ENCODE measurements at places on chromosomes 5 and 9. TPM values are rescaled to one million over a fixed set of nuclear protein-coding genes. Genes with fewer than 3 reads are reported as not detected.

- no peak for DNase-seq
These were observed 52.8 kb upstream of the XPA start for GRCh38 chr9:97749928-97750327.

DNA sequence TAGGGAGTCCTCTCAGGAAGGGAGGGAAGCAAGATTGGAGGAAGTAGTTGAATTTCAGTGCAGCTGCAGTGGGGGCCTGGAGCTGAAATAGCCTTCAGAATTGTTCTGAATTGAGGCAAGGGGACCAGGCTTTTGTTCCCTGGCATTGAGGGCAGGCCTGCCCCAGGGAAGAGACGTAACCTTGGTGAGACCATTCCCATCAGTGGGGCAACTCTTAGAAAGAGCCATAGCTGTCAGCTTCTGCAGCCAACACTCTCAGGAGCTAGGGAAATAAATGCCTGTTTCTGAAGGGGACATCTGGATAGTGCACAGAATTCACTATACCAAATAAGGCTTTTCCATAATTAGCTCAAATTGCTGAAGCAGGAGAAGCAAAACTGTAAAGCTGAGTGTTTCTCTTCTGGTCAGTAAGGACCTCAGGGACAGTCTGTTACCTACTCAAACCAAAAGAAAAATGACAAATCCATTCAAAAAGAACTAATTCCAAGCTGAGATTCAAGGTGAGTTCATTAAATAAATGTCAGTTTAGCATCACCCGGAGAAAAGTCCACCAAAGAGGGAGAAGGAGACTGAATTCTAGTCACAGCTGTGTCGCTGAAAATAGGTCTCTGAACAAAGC is 44.0 kb downstream of the LYRM7 start:
- no peak for DNase-seq

DNA sequence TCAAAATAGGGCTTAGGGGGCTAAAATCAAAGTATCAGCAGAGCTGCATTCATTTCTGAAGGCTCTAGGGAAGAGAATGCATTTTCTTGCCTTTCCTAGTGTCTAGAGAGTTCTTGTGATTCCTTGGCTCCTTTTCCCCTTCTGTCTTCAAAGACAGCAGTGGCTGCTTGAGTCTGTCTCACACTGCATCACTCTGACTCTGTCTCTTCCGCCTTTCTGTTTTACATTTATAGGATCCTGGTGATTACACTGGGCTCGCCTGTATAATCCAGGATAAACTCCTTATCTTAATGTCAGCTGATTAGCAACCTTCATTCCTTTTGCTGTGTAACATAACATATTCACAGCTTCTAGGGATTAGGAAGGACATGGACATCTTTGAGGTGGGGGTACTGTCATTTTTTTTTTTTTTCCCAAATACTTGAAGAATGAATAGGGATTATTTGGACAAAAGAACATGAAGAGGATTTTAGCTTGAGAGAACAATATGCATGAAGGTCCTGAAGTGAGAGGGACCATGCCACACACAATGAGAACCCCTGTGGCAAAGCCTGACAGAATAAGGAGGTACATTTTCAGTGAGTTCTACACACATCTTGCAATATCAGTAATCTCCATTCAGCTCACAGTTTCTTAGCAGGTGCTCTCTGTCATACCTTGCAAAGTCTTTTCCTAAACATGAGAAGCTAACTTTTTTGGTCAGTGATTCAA is 267.6 kb downstream of the FAM170A start:
- no peak for DNase-seq

GRCh38 chr5:104412649-104413240 is 850.2 kb upstream of the NUDT12 start:
- no peak for DNase-seq

DNA sequence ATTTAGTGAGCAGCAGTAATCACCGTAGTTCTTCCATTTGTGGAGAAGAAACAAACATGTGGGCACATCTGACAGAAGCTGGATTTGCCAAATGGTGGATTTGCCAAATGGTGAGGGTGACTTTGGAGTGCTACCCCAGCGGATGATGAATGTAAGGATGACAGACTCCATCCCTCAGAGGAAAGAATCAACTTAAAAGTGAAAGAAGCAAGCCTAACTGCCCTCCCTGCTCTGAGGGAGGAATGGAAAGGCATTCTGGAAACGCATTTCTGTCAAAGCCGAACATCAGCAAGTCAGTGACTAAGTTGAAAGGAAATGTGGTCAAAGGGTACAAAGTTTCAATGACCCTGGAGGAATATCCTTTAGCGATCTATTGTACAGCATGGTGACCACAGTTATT is 143.5 kb downstream of the GPBP1 start:
- DNase-seq, result no peak

- DNase-seq, result no peak
These were observed 276.4 kb downstream of the CDK5RAP2 start for GRCh38 chr9:120303519-120303918.

DNA sequence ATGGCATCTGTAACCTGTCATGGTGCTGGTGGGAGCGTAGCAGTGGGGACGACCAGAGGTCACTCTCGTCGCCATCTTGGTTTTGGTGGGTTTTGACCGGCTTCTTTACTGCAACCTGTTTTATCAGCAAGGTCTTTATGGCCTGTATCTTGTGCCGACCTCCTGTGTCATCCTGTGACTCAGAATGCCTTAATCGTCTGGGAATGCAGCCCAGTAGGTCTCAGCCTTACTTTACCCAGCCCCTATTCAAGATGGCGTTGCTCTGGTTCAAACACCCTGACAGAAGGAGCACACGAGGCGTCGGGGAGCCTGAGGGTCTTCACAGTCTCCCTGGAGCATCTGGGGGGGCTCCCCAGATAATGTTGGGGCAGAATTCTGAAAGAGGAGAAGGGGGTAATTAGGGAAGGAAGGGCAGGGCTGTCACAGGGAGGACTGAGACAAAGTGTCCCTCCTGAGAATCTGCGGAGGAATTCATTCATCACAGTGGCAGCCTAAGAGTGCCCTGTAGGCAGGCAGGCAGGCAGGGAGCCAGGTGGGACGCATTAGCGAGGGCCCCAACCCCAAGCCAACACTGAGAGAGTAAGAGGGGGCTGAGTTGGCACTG is 21.3 kb upstream of the NCS1 start:
- DNase-seq, result no peak

DNA sequence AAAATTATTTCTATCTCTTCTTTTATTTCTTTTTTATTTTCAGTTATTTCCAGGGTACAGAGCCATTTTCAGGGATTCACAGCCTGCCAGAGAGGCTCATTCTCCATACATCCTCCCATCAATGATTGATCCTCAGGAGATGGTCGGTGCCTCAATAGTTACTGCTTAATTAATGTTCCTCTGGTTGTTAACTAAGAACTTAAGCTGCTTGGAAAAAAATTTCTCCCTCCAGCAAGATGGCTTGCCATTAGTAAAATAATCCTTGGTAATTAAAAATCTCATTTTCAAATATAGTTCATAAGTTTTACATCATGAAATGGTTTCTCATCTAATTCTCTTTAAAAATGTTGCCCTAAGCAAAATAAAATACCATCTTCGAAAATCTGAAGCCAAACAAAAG is 20.0 kb downstream of the MARCHF11 start:
- no peak for DNase-seq

GRCh38 chr5:93117751-93118531 is 463.1 kb downstream of the NR2F1-AS1 start:
- no peak for DNase-seq

GRCh38 chr5:16508730-16509531 is 43.3 kb upstream of the ZNF622 start:
- DNase-seq, result no peak

DNA sequence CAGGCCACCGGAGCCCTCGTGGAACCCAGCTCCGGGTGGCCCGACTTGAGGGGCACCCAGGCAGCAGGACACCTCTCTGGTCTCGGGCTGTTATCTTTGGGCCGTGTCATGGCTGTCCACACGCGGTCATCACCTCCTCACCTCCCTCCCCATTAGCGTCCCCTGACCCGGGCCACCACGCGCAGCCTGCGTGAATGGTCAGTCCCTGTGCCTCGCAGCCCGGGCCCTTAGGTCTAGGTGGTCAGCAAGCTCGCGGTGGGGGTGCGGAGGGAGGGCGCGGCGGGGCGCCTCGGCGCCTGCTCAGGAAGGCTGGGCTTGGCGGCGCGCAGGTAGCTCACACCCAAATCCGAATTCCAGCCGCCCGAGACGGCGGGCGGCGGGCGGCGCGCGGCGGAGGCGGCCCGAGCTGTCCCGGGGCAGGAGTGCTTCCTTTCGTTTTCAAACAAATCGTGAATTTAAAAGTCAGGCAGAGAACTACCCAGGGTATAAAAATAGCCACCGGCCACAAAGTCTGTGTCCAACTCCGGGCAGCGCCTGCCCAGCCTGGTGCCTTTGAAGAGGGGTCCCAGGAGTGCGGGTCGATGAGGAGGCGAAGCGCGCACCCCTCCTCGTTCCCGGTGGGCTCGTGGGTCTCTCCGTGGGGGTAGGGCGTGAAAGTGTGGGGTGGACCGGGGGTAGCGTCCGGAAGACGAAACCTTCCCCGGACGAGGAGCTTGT is 1.0 kb upstream of the RXRA start:
- peak; percentile 31 for DNase-seq

- DNase-seq, result no peak
These were observed 160.1 kb downstream of the GNAQ start for GRCh38 chr9:77871483-77871882.

- no peak for DNase-seq
These were observed 499.2 kb downstream of the CDH18 start for GRCh38 chr5:19488786-19489185.

GRCh38 chr5:15493501-15493900 is 6.5 kb upstream of the FBXL7 start:
- DNase-seq, result no peak

- no peak for DNase-seq
These were observed 946.0 kb downstream of the NR2F1-AS1 start for GRCh38 chr5:92635001-92635461.

DNA sequence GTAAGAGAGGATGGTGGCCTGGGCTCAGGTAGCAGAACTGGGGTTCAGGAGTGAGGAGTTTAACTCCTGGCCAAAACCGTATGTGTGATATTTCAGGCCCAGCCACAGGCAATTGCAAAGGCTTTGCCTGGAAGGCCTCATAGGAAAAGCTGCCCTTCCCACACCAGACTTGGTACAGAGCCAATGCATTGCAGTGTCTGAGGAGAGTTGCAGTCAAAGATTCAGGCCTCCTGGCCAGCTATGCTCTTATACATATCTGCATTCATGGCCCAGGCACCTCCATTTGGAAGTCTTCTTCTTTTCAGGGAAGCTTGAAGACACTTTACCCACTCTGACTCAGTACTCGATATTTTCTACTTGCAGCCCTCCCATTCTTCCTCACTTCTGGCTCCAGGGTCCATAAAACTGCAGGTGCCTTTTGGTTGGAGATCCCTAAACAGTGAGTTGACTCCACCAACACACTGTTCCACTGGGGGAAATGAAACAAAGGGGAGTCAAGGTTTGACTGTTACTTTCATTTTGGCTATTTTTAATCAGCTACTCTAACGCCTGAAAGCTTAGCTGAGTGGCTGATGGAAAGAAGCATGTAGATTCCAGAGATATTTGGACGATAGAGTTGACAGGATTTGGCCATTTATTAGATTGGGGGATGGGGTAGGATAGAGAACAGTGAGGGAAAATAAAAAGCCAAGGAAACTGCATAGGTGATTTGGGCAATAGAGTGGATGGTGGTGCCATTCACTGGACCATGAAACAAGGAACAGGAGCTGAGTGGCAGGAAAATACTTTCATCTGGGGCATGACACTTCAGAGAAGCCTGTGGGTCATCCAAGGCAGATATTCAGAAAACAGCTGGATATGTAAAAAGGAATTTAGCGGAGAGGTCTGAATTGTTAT is 30.6 kb upstream of the IL33 start:
- DNase-seq, result no peak

DNA sequence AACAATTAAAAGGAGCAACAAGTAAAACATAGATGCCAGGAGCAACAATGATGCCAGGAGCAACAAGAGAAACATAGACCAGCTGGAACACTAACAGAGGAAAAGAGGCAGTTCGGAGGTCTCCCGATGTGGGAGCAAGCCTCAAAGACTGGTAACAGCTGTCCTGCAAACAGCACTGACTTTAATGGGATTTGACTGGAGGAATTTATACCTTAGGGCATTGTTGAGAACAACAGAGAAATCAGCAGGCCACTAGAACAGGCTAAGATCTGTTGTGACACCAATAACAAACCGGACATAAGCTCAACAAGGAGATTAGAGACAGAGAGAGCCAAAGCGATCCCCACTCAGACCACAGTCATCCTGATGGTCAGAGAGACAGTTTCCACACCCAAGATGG is 11.8 kb upstream of the SYK start:
- DNase-seq, result no peak

- no peak for DNase-seq
These were observed 40.8 kb upstream of the ROPN1L start for GRCh38 chr5:10400831-10401230.

DNA sequence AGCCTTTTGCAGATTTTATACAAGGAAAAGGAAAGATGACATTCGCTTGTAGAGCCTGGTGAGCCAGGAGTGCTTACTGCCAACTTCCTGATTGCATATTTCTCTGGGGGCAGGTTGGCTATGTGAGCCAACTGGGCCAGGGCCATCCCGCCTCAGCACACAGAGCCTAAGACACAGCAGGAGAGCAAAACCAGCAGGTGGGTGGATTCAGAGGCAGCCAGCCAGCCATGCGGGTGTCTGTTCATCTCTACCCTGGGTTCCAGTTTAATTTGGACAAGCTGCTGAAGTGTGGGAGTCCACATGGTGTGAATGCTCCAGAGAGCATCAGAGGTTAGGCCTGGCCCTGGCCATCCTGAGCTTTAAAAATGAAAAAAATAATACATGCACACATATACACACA is 291.4 kb downstream of the ARHGEF28 start:
- no peak for DNase-seq

- DNase-seq, result peak; percentile 18
These were observed 1.6 kb upstream of the RPS6 start for GRCh38 chr9:19381656-19382055.

GRCh38 chr5:38237681-38238080 is 20.7 kb upstream of the EGFLAM start:
- DNase-seq, result no peak

The KIF20A gene
- total RNA-seq, result 60.3 TPM

The RASGRF2 gene
- 7.6 TPM for total RNA-seq

The FBN2 gene
- total RNA-seq, result not detected

The TEK gene
- total RNA-seq, result not detected

The ADAMTS16 gene
- total RNA-seq, result not detected

The PCDHGA6 gene
- 0.05 TPM for total RNA-seq

The C9orf153 gene
- 0.26 TPM for total RNA-seq

The ROPN1L gene
- not detected for total RNA-seq

The PHYHD1 gene
- total RNA-seq, result 0.34 TPM

The AMACR gene
- 11.5 TPM for total RNA-seq

The CCDC112 gene
- 1.8 TPM for total RNA-seq

The ADGRD2 gene
- not detected for total RNA-seq

The EFNA5 gene
- not detected for total RNA-seq

The OLFM1 gene
- total RNA-seq, result not detected

The ZNF483 gene
- total RNA-seq, result 3.4 TPM
